Suppressor macrophage treated with lipopolysaccharide for 1 hour (primary cell): ENCODE measurements at places on chromosomes 16 and 17.

DNA sequence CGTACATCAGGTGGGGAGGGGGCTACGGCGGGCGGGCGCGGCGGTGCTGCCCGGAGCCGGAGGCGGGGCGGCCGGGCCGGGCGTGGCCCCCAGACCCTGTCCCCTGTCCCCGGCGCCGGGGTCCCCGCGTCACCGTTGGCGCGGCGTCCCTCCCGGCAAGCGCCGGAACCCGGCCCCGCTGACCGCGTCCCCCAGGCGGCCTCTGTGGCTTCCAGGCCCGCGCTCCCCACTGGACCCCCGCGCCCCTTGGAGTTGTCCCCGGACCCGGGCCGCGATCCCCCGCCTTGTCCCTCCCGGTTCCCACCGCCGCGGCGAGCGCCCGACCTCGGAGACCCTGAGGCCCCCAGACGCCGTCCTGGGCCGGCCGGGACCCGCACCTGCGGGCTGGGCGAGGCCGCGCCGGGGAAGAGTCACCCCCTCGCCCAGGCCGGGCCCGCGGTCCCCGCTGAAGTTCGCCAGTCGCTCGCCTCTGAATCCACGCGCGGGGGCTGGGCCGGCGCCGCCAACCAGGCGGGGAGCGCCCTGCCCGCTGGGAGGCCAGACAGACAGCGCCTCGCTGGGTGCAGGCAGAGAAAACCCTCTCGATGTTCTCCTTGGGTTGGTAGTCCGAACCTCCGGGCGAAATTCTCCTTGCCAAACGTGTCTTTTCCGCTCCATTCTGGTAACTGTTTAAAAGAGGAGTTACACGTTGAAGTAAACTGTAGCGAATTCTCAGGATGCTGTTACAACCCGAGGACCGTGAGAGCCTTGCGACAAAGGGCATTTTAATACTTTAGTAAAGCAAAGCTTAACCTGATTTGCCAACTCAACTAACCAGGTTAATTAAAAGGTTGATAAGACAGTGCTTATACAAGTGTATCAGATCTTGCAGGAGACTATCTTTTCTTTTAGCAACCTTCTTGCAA, 761 bp downstream of the GAN start:
- peak; percentile 78 for DNase-seq

DNA sequence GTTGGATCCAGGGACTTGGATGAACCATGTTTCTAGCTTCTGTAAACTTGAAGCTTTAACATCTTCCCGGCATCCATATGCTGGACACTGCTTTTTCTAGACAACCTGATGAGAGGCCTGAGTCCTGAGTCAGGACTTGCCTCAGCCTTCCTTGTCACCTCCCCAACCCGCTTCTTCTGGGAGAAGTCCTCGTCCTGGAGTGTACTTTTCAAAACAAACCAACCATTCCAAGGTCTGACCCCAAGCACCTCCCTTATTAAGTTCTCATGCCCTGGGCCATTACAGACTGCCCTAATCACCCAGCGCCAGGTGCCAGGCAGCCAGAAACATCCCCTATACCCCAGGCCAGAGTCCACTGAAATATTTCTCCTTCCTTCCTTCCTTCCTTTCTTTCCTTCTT, 59.4 kb downstream of the CLEC19A start:
- DNase-seq, result no peak

DNA sequence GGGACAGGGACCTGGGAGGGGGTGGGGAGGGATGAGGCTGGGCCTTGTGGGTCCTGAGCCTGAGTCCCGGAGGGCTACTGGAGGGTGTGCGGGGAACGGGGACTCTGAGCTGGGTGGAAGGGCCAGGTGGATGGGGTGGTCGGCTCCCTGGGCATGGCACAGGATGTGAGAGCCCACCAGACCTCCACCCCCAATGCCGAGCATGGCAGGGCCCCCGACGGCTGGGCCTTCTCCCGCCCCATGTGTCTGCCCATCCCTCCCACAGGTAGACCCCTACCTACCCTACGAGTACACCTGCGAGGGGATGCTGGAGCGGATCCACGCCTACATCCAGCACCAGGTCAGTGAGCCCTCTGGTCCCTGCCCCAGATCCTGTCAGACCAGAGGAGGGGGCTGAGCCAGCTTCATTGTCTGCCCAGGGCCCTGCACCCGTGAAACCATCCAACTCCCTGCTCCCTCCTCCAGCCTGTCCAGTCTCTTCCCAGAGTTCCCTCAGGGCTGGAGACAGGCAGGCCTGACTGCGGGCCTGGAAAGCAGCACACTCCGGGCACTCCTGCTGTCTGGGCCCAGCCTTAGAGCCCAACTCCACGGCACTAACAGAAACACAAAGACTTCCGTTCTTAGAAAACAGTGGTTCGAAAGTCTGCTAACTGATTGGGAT, 78.0 kb downstream of the MGAT5B start:
- no peak for DNase-seq

DNA sequence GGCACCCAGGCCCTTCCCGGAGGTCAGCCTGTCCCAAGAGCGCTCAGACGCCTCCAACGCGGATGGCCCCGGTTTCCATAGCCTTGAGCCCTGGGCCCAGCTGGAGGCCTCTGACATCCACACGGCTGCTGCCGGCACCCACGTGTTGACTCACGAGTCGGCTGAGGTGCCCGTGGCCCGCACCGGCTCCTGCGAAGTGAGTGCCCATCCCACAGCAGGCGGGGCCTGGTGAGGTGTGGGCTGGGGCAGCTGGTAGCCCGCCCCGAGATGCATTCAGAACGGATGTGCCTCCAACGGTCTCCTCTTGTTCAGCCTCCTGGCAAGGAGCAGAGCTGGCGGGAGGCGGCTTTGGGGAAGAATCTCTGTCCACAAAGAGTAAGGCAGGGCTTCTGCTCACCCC, 2.7 kb downstream of the WDR90 start:
- DNase-seq, result no peak

- DNase-seq, result peak; percentile 77
Measured at GRCh38 chr16:28192806-28193529, 18.8 kb downstream of the XPO6 start.

DNA sequence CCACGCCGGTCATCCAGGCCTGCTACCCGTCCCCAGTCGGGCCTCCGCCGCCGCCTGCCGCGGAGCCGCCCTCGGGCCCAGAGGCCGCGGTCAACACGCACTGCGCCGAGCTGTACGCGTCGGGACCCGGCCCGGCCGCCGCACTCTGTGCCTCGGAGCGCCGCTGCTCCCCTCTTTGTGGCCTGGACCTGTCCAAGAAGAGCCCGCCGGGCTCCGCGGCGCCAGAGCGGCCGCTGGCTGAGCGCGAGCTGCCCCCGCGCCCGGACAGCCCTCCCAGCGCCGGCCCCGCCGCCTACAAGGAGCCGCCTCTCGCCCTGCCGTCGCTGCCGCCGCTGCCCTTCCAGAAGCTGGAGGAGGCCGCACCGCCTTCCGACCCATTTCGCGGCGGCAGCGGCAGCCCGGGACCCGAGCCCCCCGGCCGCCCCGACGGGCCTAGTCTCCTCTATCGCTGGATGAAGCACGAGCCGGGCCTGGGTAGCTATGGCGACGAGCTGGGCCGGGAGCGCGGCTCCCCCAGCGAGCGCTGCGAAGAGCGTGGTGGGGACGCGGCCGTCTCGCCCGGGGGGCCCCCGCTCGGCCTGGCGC, 2.4 kb downstream of the HIC1 start:
- peak; percentile 42 for DNase-seq

- peak; percentile 90 for DNase-seq
Measured at GRCh38 chr16:21302898-21303528, 24.9 kb upstream of the CRYM start.

DNA sequence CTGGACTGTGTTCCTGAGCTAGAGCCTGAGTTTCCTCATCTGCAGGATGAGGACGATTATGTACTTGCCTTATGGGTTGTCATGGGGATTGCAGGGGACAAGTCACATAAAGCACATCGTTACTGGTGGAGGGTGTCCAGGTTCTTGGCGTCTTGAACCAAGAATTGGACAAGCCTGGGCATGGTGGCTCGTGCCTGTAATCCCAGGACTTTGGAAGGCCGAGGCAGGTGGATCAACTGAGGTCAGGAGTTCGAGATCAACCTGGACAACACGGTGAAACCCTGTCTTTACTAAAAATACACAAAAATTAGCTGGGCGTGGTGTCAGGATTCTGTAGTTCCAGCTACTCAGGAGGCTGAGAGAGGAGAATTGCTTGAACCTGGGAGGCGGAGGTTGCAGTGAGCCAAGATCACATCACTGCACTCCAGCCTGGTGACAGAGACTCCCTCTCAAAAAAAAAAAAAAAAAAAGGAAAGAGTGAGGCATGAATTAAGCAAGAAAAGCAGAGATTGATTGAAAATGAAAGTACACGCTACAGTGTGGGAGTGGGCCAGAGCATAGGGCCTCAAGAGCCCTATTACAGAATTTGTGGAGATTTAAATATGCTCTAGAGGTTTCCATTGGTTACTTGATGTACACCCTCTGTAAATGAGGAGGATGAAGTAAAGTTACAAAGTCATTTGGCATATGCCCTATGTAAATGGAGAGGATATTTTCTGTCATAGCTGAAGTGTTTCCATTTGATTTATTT, 30.7 kb downstream of the ADGRG5 start:
- DNase-seq, result peak; percentile 17

GRCh38 chr17:28912281-28912937, 9.5 kb upstream of the DHRS13 start:
- no peak for DNase-seq

GRCh38 chr17:80476877-80477646, 655 bp upstream of the NPTX1 start:
- no peak for DNase-seq

DNA sequence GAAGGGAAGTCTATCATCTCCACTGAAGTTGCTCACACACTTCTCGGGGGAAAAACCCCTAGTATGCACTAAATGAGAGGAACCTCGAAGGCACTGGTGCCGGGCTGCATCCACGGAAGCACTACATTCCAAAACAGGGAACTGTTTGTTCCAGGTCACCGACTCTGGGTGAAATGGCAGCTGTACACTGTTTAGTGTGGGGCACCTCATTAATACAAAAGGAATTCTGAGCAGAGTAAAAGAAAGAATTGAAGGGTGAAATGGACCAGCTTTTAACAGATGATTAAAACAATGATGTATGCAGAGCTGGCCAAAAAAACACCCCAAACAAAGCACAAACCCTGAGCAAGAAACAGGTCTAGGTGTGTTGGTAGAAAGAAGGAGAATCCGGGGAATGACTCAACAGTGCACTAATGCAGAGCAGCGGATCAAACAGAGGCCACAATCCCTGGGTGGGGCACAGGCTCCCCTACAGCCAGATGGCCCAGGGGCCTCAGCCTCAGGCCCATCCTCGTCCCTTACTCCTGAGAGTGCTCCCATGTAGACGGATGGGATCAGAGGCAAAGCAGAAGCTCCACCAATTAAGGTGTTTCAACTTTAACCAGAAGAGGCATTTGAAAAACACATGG, 161.5 kb downstream of the ZFHX3 start:
- no peak for DNase-seq

DNA sequence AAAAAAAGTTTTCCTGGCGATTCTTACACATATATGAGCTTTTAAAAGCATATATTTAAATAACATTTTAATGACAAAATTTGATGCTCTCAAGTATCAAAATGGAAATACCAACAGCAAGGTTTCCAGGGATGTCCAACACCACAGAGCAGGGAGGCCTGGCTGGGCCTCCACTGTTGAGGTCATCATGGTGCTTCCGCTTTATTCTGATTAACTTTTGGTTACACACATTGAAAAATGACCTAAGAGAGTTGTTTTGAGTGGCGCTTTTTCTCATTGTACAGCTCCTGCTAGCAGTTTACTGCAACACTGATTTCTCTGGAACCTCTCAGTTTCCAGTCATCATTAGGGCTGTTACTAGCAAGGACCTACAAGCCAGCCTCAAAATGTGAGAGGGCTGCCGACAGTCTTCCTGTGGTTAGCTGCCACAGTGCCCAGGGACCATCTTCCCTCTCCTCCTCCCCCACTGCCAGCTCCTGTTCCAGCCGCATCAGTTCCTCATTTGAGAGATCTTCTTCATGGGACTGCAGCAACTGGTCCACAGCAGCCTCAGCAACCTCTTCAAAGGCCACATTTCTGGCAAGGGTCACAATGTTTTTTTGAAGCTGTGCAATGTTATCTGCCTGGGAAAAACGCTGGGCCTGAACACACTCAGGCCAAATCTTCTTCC, 21.3 kb downstream of the DEF8 start:
- DNase-seq, result peak; percentile 60

GRCh38 chr16:48408688-48409087, 23.5 kb upstream of the SIAH1 start:
- DNase-seq, result peak; percentile 56

DNA sequence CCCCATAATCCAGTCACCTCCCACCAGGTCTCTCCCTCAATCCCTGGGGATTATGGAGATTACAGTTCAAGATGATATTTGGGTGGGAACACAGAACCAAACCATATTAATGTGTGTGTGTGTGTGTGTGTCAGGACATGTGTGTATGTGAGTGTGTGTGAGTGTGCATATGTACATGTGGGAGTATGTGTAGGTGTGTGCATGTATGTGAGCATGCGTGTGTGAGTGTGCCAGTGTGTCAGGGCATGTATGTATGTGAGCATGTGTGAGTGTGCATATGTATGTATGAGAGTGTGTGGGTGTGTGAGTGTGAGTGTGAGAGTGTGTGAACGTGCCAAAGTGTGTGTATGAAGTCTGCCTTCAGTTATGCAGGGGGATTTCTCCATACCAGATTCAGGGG, 37.8 kb downstream of the RGS9 start:
- no peak for DNase-seq

DNA sequence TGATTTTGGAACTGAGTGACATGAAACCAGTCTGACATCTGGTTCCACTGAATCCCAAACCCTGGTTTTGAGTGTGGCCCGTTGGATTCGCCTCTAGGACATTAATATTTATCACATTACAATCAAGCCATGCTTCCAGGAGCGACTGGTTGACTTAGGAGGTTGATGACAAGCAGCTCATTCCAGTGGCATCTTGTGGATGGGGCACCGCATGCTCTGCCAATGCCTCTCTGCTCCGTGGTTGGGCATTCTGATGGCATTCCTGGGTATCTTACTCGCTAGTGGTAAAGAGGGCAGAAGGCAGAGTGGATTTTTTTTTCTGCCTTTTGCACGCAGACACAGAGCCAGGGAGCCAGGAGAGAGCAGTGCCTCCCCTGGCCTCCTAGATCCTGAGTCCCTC, 31.4 kb downstream of the CACNG4 start:
- no peak for DNase-seq

- no peak for DNase-seq
Measured at GRCh38 chr17:47884905-47885730, 10.9 kb upstream of the SP2 start.

- DNase-seq, result no peak
Measured at GRCh38 chr16:79077346-79077745, 523.2 kb downstream of the MAF start.

GRCh38 chr17:76102944-76103273, 678 bp downstream of the EXOC7 start:
- DNase-seq, result no peak

- no peak for DNase-seq
Measured at GRCh38 chr17:71227841-71228240, 893.0 kb upstream of the SOX9 start.

- peak; percentile 72 for DNase-seq
Measured at GRCh38 chr17:37490638-37491614, 1.2 kb downstream of the DUSP14 start.
